ENCODE measurements at places on chromosomes 7 and 10.

DNA sequence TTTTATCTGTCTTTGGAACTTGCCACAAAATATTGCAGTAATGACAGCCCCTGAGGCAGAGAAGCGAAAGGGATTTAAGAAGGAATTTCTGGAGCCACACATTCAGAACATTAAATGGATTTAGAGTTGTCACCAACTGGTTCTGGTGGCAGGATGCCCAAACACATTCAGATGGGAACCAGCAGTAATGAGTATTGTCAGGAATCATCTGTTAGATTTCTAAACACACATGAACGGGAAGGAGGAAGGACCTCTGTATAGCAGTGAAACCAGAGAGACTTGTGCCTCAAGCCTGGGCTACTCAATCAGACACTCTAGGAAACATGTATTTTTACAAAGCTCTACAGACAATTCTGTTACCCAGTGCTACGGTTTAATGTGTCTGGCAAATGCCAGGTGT lies 103.8 kb upstream of the CCNY start:
- no peak for DNase-seq

DNA sequence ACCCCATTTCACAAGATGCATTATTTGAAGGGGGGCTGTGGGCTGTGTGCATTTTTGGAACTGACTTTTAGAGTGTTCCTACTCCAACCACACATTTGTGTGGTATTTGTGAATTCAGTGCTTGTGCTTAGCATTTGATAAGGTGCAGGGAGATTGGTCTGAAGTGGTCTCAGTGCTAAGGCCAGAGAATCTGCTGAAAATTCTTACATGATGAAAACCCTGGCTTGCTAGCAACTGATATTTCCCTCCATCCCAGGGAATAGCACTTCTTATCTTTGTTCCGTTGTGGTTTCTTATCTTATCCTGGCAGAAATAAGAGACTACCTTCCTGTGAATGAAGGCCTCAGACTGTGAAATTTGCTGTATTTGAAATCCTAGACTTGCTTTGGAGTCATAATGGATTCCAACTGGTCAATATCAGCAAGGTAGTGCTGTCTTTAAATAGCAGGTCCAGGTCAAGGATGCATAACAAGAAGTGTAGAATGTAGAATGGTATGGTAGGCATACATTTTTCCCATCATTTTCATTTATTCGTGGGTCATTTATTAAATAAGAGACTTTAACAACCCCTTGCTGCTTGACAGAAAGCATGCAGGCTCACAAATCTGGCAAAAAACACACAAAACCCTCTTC lies 986.9 kb downstream of the REEP3 start:
- DNase-seq: no peak

GRCh38 chr10:91357497-91357896 lies 52.6 kb upstream of the HECTD2 start:
- no peak for DNase-seq

DNA sequence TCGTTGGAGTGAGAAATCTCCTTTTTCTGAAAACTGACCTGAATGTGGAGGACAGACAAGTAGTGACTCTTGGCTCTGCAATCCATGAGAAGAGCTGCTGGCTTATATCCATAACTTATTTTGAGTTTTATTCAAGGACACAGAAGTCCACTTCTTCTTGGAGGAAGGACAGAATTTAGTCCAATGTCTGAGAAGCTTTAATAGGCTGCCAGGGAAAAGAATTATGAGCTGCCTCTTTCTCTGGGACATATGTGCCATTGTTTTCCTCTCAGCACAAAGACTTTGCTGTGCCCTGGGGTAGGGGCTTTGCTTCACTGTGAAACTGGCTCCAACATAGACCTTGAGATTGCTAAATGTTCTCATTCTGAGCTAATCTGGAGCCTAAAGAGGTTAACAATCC lies 20.5 kb upstream of the AOC1 start:
- DNase-seq: no peak

DNA sequence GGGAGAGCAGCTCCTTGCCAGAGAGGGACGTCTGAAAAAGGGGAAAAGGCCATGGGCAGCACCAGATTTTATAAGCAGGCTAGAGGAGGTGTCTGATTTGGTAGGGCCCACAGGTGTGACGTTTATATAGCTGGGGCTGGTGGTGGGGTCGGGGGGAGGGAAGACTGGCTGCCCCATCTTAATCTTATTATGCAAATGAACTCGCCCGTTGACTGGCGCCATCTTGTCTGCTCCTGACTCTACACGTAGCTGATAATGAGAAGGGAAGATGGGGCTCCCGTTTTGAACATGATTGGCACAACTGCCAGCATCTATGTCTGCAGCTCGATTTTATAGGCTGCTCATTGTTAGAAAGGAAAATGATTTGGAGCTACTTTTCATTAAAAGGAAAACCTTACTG lies 28.6 kb upstream of the CADPS2 start:
- no peak for DNase-seq

DNA sequence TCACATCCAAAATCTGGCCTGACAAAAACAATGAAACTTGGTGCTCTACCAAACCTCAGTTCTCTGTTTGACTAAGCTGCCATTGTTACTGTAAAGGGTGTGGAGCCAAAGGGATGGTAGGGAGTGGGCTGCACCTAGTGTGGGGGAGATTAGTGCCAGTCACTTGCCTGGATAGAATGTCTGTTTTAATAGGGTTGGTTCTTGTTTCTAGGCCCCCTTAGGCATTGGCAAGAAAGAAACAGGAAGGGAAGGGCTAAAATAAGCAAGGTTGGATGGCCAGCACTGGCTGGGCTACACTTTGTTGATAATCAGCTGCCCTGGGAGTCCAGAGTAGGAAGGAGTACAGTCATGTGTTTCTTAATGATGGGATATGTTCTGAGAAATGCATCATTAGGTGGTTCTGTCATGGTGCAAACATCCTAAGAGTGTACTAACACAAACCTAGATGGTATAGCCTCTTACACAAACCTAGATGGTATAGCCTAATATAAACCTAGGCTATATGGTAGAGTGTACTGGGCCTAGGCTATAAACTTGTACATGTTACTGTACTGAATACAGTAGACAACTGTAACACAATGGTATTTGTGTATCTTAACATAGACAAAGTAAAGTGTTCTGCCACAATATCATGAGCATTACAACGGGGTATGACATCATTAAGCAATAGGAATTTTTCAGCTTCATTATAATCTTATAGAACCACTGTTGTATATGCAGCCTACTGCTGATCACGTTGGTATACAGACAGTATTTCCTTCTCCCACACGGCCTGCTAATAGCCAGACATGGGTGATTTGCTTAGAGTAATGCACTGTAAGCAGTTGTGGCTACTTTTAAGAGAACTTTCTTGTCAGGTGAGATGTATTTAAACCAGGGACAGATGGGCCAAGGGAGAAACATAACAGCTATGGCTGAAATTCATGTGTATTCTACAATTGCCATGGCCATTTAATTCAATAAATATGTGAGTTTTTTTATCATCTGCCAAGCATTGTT lies 15.4 kb downstream of the BBIP1 start:
- DNase-seq: no peak

DNA sequence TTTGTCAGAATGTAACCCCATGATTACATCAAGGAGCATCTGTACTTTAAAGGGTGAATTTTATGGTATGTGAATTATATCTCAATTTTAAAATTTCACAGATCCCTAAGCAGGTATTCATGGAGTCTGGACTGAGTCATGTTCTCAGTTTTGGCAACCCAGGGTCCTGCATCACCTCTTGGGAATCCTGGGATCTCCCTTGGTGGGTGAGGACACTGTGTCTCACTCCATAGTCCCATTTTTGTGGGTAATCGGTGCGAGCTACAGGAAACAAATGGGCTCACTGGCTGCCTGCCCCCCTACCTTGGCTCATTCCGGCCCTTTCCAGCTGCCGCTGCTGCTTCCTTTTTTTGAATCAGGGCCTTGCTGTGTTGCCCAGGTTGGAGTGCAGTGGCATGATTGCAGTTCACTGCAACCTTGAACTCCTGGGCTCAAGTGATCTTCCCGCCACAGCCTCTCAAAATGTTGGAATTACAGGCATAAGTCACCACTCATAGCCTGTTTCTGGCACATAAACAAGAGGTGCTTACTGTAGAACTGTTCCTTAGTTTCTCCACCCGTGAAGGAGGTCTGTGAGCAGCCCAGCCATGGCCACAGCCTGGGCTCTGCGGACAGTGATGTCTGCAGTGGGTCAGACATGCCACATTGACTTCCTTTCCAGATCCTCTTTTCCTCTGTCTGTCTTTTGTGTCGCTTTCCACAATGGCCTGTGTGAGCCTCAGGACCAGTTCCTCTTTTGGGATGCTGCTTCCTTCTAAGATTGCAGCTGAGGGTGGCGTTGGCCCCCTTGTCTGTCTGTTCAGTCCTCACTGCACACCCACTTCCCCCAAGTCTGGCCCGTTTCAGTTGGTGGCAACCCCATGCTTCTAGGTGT lies 14.5 kb downstream of the PALD1 start:
- DNase-seq: no peak

GRCh38 chr7:26510231-26510957 lies 218.7 kb downstream of the SNX10 start:
- no peak for DNase-seq

GRCh38 chr10:65793738-65794425 lies 1132.0 kb upstream of the LRRTM3 start:
- DNase-seq: no peak

GRCh38 chr10:75525067-75525466 lies 93.6 kb downstream of the LRMDA start:
- no peak for DNase-seq

DNA sequence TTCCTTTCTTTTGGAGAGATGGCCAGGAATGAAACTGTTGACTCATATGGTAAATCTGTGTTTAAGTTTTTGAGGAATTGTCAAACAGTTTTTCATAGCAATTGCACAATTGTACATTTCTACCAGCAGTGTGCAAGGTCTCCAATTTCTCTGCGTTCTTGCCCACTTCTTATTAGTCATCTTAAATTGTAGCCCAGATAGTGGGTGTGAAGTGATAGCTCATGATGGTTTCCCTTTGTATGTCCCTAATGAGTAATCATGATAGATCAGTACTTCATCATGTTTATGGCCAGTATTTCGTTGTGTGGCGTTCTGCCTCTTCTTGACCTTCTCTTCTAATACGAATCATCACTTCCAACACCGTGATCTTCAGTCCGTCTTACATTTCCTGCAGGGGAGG lies 136.3 kb downstream of the DOCK1 start:
- no peak for DNase-seq

DNA sequence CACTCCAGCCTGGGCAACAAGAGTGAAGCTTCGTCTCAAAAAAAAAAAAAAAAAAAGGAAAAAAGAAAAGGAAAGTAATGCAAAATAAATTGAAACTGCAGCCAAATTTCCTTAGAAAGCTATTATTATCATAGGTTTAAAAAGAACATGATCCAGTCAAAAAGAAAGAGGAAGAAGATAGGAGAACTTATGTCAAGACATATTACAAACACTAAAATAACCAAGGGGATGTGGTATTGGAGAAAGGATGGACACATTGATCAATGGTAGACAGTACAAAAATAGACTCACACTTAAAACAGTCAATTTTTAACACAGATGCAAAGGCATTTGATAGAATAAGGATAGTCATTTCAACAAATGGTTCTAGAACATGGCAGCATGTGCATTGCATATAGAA lies 27.3 kb upstream of the PFKP start:
- no peak for DNase-seq
